Endothelial cell (in vitro differentiated cells): ENCODE measurements at places on chromosomes 2 and 18.
A peak's percentile ranks its signal among the peaks of the same experiment; 100 is the strongest.

GRCh38 chr2:43387092-43388062, 161.0 kb upstream of the ZFP36L2 start:
- no peaks in the 10 kb centered on the region for H3K36me3 ChIP-seq
- no peak overlapping the region for H3K4me3 ChIP-seq
- no peaks in the 10 kb centered on the region for H3K4me1 ChIP-seq
- no peak for DNase-seq
- no peak overlapping the region for H3K27ac ChIP-seq

- no peak overlapping the region for H3K27ac ChIP-seq
- peaks cover 38% of the 10 kb centered on the region for H3K4me1 ChIP-seq
- H3K36me3 ChIP-seq, result peaks cover 63% of the 10 kb centered on the region
- H3K27me3 ChIP-seq, result peaks cover 8% of the 10 kb centered on the region
These were observed 116.0 kb downstream of the SETBP1 start for GRCh38 chr18:44796429-44797428.

GRCh38 chr2:211187602-211188001, 631.2 kb downstream of the CPS1 start:
- DNase-seq, result no peak
- no peak overlapping the region for H3K4me3 ChIP-seq
- H3K4me1 ChIP-seq, result no peaks in the 10 kb centered on the region
- no peak overlapping the region for H3K27ac ChIP-seq
- no peaks in the 10 kb centered on the region for H3K36me3 ChIP-seq

DNA sequence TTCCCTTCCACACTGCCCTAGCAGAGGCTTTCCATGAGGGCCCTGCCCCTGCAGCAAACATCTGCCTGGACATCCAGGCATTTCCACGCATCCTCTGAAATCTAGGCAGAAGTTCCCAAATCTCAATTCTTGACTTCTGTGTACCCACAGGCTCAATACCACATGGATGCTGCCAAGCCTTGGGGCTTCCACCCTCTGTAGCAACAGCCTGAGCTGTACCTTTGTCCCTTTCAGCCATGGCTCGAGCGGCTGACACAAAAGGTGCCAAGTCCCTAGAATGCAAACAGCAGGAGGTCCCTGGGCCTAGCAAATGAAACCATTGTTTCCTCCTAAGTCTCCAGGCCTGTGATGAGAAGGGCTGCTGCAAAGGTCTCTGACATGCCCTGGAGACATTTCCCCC, 744.5 kb upstream of the LINC00305 start:
- peaks cover 2% of the 10 kb centered on the region for H3K27me3 ChIP-seq
- no peak overlapping the region for H3K4me3 ChIP-seq
- H3K4me1 ChIP-seq, result peaks cover 5% of the 10 kb centered on the region
- no peak for DNase-seq
- no peak overlapping the region for H3K27ac ChIP-seq

DNA sequence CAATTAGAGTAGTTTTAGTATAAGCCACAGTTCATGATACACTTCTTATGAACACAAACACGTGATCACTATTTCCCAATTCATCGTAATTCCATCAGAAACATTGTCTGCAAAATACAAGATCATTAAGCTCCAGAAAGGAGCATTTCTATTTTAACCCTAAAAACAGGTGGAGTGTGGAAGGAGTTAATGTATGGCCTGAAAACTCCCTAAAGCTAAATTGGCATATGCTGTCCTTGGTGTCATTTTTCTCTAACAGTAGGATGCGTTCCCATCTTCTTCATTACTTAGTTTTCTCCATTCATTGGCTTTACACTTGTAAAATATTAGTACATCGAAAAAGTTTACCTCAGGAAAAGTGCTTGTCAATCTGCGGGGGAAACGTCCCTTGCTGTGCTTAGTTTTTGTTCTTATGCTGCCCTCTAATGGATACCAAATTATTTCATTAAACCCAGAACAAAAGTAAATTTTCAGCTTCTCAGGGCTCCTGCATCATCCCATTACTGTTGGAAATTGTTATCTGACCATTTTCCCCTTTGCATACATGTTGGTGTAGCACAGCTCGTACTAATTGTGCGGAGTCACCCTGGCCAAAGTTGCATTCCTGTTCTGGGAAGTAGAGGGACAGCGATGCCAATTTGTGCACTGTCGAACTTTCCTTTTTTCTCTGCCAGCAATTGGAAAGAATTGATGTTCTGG, 153.4 kb downstream of the GPD2 start:
- no peak overlapping the region for H3K4me3 ChIP-seq
- H3K27ac ChIP-seq, result no peak overlapping the region
- DNase-seq, result no peak
- H3K27me3 ChIP-seq, result no peaks in the 10 kb centered on the region
- H3K36me3 ChIP-seq, result no peaks in the 10 kb centered on the region

- peaks cover 1% of the 10 kb centered on the region for H3K27me3 ChIP-seq
- DNase-seq, result no peak
- no peak overlapping the region for H3K27ac ChIP-seq
- H3K4me3 ChIP-seq, result no peak overlapping the region
- no peaks in the 10 kb centered on the region for H3K4me1 ChIP-seq
- H3K36me3 ChIP-seq, result no peaks in the 10 kb centered on the region
These were observed 75.4 kb upstream of the TANC1 start for GRCh38 chr2:158893026-158893425.

GRCh38 chr2:142871396-142871795, 6.1 kb upstream of the KYNU start:
- peaks cover 6% of the 10 kb centered on the region for H3K4me1 ChIP-seq
- no peaks in the 10 kb centered on the region for H3K27me3 ChIP-seq
- no peak for DNase-seq
- H3K36me3 ChIP-seq, result no peaks in the 10 kb centered on the region
- H3K27ac ChIP-seq, result no peak overlapping the region
- H3K4me3 ChIP-seq, result no peak overlapping the region

GRCh38 chr2:1964659-1965058, 220.3 kb upstream of the PXDN start:
- H3K27ac ChIP-seq, result no peak overlapping the region
- DNase-seq, result no peak
- no peak overlapping the region for H3K4me3 ChIP-seq
- H3K27me3 ChIP-seq, result peaks cover 5% of the 10 kb centered on the region
- peaks cover 14% of the 10 kb centered on the region for H3K4me1 ChIP-seq
- H3K36me3 ChIP-seq, result no peaks in the 10 kb centered on the region

DNA sequence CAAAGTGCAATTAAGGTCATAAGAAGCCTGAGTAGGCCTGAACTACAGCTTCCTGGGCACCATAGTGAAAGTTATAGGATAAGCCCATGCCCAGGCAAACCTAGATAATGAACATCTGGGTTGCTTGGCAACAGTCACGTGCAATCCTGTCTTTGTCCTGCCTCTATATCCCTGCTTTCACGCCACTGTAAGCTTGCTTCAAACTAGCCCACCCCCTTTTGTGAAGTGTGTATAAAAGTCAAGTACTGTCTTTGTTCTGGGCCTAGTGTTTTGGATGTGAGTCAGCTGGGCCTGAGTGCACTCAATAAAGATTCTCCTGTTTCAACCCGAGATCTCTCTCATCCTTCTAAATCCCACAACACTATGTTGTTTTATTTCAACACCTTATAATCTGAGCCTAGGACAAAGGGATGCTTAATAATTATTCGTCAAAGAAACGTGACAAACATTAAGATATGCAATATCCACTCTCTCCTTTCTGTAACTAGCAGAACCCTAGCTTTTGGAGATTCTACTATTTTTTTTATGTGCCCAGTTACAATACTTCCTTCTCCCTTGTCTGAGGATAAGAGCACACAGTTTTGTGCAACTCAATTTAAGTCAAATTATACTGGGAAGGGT, 927.8 kb downstream of the SUCLG1 start:
- DNase-seq, result no peak
- no peak overlapping the region for H3K4me3 ChIP-seq

DNA sequence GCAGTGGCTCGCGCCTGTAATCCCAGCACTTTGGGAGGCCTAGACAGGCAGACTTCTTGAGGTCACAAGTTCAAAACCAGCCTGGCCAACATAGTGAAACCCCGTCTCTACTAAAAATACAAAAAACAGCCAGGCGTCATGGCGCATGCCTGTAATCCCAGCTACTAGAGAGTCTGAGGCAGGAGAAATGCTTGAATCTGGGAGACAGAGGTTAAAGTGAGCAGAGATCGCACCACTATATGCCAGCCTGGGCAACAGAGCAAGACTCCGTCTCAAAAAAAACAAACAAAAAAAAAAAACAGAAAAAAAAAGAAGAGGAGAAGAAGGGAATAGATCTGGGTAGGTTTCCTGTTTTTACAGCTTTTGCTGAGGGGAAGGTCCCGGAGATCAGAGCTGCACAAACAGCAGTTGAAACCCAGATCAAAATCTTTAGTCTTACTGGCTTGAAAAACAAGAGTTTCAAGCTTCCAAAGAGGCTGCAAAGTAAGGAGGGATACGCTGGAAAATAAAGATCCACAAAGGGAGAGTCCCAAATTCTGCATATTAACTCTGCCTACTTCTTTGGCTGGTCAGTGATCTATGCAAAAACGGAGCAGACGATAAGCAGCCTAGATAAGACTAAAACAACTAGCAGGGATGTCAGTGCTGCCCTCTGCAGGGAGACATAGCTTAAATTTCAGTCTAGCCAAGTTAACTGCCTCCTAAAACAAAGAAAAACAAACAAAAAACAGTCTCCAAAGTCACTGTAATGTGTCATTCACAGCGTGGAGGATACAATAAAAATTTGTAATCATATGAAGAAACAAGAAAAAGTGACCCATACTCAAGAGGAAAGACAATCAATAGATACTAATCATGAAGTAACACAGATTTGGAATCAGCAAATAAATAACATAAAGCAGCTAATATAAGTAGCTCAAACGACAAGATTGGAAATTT, 74.1 kb downstream of the TLK1 start:
- H3K27ac ChIP-seq, result peak overlapping the region; percentile 78
- H3K4me3 ChIP-seq, result peak overlapping the region; percentile 53
- no peaks in the 10 kb centered on the region for H3K27me3 ChIP-seq
- peaks cover 38% of the 10 kb centered on the region for H3K4me1 ChIP-seq
- DNase-seq, result peak; percentile 62

DNA sequence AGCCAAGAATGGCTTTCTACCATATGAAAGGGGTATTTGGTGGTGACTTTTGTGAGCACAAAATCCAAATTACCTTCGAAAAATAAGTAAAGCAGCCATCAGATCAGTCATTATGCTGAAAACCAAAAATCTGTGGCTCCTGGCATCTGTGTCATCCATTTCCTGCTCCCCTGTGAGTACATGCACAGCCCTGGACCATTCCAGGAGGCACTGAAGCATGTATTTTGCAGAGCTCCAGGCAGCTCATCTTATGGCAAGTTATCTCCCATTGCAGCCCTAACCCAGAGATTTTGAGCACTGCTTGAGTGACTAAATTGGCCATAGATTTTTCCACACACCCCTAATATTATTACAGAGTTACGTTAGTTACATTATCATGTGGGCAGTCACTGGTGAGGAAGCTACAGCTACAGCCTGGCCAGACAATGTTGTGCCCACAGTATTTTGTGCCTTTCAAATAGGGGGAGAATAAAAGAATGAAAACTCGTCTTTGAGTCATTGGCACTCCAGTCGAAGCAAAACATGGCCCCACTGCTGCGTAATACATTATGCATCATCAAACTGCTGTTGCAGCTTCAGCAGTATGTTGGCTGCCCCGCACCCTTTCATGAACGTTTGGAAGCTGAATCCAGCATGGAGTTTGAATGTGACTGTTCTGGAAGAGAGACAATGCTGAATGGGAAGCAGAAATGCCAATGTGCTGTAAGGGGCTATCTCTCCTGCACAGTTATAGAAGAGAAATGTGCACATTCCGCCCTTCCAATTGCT, 702.2 kb downstream of the RNF144A start:
- H3K4me3 ChIP-seq, result no peak overlapping the region
- no peaks in the 10 kb centered on the region for H3K36me3 ChIP-seq
- H3K27ac ChIP-seq, result no peak overlapping the region
